ENCODE measurements at places on chromosomes 3 and 15.

- DNase-seq: no peak
Observed at GRCh38 chr15:45304711-45305110, 52.7 kb downstream of the SLC28A2 start.

DNA sequence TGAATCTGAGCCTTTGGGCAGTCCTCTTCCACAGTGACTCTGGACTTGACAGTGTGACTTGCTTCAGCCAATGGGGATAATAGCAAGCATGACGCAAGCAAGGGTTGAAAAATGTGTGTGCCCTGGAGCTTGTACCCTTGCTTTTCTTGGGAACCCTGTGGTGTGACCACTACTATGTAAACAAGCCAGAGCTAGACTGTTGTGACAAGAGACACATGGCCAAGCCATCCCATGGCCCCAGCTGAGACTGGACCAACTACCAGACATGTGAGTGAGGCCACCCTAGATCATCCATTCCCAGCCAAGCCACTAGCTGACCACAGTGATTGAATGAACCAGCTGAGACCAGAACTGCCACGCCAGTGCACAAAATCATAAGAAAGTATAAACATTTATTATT is 11.8 kb downstream of the MYO1E start:
- no peak for DNase-seq

DNA sequence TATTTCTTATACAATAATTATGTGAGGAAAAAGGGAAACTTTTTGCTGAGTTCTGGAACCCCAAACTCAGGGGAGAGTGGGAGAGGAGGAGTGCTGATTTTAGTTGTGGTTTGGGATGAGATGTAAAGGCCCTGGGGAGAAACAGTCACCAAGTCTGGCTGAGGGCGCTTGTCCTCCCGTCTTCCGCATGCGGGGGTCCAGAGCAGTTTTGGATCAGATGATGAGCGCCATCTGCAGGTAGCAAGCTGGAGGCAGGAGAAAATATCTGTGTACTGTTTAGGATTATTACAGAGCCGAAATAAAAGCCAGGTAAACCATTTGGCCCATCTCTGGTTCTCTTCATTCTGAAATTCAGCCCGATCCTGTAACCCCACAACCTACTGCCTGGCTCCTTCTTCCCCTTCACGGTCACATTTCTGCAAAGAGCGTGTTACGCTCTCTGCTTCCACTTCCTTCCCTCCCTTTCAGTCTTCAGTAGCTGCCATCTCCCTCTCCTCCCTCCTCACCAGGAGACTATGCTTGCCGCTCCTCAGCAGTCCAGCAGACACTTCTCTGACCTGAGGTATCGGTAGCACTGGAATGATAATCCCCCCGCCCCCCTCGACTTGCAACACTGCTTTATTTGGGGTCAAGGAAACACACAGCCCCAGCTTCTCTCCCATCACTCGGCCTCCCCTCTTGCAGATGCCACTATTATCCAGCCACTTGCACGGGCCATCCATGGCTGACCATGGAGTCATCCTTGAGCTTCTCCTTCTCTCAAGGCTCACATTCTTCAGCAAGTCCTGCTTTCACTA is 1.4 kb upstream of the PARP14 start:
- peak; percentile 76 for DNase-seq

DNA sequence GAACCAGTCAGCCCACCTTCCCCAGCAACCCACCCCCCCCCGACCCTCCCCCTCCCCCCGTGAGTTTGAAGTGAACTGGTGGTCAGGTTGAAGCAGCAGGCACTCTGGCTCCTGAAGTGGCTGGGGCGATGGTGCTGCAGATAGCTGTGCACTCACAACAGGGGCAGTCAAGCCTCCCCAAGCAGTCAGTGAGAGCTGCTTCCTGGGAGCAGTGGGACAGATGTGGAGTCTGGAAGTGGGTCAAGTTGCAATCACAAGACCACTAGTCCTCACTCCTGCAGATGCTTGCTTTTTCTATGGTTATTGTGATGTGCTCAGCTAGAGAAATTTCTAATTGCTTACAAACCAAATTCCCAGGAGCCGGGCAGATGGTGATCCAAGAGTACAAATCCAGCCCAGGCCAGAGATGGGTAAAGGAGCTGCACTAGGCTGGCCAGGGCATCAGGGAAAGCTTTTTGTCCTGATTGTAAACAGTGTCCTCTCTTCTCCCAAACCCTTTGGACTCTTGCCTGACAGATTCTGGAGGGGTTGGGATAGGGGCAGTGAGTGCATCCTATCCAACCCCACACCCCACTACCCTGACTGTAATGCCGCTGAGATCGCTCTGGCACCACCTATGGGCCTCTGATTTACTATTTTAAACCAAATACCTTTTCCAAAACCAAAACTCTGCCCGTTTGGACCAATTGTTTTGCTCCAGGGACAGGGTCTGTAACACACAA is 9.8 kb upstream of the CLPX start:
- no peak for DNase-seq

- DNase-seq: no peak
Observed at GRCh38 chr3:151630035-151630434, 103.7 kb upstream of the AADACL2 start.

GRCh38 chr3:114363554-114364202 is 69.8 kb downstream of the TIGIT start:
- DNase-seq: peak; percentile 91

DNA sequence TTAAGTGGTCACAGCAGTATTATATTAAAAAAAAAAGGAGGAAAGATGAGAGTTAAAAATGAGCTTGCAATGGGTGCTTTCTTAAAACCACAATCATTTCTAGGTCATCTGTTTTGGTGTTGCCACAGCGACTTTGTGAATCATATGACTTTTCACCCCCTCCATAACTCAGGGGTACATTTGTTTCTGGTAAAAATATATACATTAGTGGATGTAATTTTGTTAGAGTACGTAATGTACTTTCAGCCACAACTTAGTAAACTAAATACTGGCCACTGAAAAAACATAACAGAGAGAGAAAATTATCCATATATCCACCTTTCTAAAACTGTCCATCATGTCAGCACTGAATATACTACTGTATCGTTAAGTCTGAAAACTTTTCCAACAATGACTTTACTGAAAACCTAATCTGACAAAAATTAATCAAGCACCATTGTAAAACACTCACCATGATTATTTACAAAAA is 3.4 kb downstream of the ANKRD28 start:
- DNase-seq: peak; percentile 75

- no peak for DNase-seq
Observed at GRCh38 chr3:197858598-197858997, 67.5 kb downstream of the LRCH3 start.

GRCh38 chr3:135862361-135862760 is 103.2 kb upstream of the PPP2R3A start:
- no peak for DNase-seq

GRCh38 chr15:81001152-81002008 is 657 bp downstream of the TLNRD1 start:
- DNase-seq: peak; percentile 41

- DNase-seq: no peak
Observed at GRCh38 chr3:47636225-47636624, 57.6 kb upstream of the CSPG5 start.

DNA sequence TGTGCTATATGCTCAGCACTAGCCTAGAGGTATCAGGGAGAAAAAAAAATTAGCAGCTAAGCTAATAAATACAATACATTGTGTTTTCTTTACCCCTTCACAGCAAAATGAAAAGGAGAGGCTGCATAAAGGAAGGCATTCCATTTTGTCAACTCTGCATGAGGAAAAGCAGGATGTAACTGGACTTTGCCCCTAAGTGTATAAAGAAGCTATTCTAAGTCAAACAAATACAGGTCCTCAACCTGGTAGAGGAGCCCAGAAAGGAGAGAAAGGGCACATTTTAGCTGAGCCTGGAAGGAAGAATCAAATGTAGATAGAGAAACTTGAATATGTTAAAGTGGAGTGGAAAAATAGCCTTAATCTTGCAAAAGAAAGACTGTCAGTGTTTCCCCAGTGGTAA is 89.0 kb upstream of the SPRED1 start:
- no peak for DNase-seq

DNA sequence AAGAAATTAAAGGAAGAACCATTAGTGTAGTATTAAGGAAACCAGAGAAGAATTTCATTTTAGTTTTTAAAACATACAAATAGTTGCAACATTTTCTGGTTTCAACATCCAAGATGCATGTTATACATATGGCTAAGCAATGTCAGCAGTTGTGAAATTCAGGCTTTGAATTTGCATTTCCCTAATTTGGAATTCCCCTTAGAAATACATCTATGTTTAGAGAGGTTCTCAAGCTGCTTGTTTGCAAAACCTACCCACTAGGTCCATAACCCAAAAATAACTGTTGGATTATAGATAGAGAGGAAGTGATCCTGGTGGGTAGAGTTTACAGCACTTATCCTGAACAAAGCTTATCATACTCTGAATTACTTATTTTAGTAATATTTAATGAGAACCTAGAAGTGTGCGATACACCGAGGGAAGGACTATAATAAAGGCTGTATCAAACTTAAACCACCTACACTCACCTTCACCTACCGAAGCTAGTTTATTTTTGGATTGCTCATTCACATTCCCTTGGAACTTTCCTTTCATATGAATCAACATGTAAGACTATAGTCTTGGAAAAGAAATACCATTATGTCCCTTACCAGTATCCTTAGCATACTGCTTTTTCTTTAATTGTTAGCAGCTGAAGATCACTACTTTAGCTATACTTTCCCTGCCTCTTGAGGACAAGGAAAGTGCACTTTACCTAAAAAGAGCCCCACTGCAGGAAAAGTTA is 60.6 kb downstream of the CHAC1 start:
- no peak for DNase-seq

- no peak for DNase-seq
Observed at GRCh38 chr3:34583451-34583850, 785.0 kb downstream of the PDCD6IP start.

DNA sequence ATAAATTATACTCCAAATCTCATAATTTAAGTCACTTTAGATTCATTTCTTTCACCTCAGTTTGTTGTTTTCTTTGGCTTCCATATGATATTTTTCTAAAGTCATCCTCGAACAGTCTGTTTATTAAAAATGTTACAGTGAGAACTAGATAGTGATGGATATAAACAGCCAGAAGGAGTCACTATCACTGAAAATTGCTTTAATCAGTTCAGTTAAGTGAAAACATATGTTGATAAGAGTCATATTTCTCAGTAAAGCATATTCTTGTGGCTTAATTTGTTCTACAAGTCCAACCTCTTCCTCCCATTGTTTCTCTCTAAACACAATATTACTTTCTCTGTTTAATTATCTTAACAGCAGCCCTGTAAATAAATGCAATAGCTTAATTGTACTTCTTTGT is 427.5 kb upstream of the ALCAM start:
- DNase-seq: peak; percentile 29

DNA sequence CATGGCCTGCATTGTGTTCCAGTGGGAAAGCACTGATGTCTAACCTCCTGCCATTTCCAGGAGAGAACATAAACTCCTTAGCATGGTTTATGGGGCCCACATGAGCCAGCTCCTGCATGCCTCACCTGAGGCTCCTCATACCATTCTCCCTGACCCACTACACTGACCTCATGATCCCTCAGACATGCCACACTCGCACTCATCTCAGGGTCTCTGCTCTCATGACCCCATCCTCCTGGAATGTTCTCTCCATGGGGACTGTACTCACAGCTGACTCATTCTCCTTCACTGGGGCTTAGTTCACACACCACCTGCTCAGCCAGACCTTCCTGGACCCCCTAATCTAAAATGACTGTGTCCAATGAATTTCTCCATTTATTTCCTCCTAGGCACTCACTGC is 4.0 kb upstream of the LMCD1 start:
- no peak for DNase-seq

- DNase-seq: no peak
Observed at GRCh38 chr3:135091946-135092345, 296.9 kb downstream of the EPHB1 start.

Data from HFFc6 (cell line).